ENCODE measurements at places on chromosomes 1 and 21.

- no peak for DNase-seq
Measured at GRCh38 chr1:230113593-230114236, 46.7 kb downstream of the GALNT2 start.

DNA sequence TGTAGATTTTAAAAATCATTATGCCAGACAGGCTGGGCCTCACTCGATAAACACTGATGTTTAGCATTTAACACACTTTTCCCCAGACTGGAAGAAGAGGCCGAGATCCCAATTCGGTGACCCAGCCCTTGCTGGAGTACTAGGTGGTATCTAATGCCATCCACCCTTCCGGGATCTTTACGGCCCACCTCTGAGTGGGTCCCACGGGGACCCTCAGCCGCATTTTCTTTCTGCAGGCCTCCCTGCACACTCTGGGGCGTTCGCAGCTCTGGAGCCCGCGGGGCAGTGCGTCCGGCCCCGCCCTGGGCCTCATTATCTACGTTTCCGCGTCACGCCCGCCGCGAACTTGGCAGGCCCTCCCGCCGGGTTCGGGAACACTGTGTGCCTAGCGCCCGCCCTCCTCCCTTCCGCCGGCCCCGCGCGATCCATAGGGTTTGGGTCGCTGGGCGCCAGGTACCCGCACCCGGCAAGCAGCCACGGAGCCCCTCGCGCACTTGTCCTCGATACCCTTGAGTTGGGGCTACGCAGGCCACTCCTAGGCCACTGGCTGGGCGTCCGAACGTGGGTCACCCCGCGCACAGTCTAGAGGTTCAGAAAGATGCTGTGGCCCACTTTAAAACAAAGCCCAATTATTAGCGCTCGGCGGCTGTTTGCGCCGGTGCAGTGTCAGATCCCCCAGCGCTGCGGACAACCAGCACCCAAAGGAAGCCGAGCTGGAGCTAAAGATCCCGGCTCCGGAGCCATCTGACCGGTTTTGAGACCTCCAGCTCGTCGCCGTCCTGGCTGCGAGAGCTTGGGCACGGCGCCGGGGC is 950 bp upstream of the EVA1C start:
- peak; percentile 50 for DNase-seq

GRCh38 chr1:111603979-111604378 is 15.6 kb upstream of the RAP1A start:
- DNase-seq: no peak

GRCh38 chr1:157311730-157312081 is 173.5 kb upstream of the ETV3 start:
- no peak for DNase-seq

DNA sequence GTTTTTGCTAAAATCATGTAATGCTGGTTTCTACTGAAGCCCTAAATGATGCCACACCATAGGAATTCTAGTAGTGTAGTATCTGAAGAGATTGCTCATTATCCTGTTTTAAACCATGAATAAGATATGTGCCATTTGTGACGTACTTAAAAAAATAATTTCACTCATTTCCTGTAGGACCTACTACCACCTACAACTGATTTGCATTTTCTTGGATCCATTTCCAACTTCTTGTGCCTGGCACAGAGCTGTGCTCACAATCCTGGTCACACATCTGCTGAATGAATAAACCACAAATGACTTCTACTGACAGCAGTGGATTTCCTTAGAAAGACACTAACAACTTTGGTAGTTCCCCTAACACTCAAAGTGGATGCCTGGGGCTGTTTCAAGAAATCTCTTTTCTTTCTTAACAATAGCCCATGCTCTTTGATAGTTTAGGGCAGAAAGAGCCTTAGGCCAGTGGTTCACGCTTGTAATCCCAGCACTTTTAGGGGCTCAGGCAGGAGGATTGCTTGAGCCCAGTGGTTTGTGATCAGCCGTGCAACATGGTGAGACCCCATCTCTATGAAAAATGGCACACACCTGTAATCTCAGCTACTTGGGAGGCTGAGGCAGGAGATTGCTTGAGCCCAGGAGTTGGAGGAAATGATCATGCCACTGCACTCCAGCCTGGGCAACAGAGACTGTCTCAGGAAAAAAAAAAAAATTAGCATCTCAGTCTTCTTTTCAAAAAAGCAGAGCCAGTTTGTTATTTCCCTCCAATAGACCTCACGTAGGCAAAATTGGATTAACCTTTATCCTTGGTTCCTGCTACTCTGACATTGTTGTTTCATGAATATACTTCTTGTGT is 13.0 kb upstream of the BATF3 start:
- DNase-seq: no peak

- no peak for DNase-seq
Measured at GRCh38 chr1:81585371-81585770, 215.4 kb upstream of the ADGRL2 start.

DNA sequence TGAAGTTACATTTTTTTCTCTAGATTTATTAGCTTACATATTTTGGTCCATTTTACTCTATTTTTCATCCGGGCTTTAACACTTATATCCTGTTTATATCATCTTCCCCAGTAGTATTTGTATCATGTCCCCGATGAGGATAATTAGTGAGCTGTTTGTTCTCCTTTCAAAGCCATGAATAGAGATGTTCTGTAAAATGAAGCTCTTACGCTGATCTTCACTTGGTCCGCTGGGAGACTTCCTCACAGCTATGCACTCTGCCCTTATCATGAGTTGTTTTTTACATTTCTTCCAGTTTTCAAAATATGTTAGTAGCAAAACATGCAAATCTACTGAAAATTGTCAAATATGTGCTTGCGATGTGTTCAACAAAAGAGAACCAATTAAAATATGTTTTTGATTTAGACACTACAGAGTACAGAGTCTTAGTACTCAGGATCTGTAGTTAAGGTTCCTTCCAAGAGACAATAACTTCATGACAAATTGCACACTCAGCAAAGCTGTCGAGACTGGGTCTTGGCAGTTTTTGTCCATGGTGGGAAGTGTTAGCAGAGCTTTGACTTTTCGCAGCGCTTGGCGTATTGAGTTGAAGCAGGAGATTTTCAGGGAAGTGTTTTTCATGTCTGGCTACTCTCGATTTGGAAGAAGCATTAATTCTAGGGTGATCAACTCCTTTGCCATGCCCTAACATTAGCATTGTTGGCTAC is 292.0 kb upstream of the ADAMTS5 start:
- DNase-seq: no peak

- DNase-seq: no peak
Measured at GRCh38 chr1:156733989-156734584, 5.5 kb upstream of the ISG20L2 start.

Data from K562 (cell line).